LHCN-M2 (cell line): ENCODE measurements at places on chromosomes 1 and 21.

DNA sequence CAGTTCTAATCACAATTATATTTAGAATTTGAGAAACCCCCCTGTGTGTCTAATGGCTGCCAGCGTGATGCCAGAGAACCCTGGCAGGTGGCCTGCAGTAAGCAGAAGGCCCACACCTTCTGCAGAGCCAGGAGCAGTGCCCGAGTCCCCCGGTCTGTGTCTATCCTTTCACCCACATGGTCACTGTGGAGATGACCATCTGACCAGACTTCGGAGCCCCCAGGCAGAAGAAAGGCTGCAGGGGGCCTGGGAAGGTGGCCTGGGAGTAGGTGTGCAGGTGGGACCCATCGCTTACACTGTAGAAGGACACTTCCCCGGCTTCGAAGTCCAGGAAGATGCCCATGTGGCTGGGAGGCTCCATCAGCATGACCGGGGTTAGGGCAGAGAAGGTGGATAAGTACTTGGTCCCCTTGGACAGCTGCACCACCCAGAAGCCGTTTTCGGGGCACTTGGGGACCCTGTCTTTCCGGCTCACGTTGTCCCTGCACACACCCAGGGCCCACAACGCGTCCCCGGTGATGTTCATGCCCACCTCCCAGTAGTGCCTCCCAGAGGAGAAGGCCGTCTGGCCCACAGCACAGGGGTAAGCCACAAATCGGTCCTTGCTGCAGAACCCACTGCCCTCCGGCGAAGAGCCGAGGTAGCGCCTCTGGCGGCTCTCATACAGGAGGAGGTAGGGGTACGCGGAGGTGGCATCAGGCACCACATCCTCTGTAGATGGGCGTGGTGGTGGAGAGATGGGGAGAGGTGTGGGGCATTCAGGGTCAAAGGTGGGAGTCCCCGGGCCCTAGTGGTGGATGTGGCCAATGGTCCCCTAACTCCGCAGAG, 1.6 kb upstream of the TRIM11 start:
- DNase-seq = no peak

DNA sequence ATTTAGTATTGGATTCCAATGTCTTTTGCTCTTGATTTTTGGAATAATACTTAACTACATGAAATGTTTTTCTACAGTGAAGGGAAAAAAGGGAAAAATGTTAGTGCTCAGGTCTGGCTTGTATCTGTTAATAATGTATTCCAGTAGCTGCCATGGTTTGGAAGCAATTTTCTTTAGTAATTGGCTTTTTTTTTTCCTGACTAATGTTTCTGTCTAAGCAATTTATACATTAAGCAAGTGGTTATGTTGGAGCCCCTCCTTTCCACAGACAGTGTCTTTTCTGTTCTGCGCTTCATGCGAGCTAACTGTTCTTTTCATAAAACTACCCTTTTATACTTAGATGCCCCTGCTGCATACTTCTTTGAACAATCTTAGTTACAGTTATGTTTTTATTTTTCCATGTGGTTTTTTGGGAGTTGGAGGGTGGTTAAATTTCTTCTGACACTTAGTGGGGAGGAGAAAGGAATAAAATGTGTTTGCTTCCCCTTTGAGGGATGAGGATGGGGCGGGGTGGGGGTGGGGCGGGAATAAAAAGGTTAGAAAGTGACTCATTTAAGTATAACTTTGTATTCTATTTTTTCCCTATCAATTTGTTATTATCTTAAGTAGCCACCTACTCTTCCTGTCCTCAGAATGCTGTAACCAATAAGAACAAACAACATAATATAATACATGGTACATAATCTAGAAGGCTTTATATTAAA, 83.1 kb downstream of the CLIC4 start:
- DNase-seq = no peak

DNA sequence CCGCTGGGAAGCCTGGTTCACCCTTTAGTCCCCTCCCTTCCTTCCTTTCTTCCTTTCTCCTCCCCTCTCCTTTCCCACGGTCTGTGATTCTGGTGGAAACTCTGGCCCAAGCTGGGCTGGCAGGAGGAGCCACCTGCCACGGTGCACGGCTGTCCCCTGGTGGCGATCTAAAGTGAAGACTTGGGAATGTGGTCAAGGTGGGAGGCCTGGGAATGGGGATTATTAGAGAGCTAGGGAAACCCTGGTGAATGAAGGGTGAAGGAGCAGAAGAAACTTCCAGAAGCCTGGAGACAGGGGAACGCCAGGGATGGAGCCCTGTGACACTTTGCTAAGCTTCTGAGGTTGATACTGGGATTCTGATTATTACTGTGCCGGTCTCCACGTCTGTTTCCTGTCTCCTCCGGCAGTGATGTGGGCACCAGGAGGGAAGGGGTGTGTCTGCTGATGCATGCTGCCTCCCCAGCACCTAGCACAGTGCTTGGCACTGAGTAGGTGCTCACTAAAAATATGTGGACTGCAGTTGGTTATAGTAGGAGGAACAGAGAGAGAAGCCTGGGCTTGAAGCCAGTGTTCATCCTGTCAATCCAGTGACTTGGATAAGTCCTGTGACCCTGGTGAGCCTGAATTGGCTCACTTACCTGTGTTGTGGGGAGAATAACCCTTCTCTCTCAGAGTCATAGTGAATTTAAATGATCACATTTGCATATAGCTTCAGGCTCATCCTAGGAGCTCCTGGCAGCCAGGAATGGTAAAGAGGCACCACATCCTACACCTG, 71.2 kb upstream of the NBPF3 start:
- DNase-seq = peak; percentile 74

DNA sequence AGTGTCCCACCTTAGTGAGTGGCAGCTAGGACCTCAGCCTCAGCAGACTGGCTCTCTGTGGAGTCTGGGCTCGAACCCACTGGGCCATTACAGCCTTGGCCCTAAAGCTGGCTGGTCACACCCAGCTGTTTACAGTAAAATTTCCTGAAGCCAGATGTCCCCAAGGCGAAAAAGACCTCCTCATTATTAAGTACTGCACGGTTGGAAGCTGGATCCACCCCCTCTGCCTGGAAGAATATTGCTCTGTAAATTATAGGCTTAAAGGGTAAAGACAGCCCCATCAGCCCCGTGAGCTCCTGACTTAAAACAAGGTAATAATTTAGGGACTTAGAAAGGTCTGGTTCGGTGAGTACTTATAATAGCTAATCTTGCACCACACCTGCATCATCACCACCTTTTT, 30.3 kb upstream of the TMEM51 start:
- no peak for DNase-seq

- DNase-seq = no peak
Measured at GRCh38 chr1:38787041-38787440, 72.5 kb downstream of the RRAGC start.

GRCh38 chr1:174209347-174210187, 50.2 kb downstream of the RABGAP1L start:
- no peak for DNase-seq

GRCh38 chr1:177976596-177976995, 6.7 kb upstream of the SEC16B start:
- peak; percentile 55 for DNase-seq

- no peak for DNase-seq
Measured at GRCh38 chr1:21537932-21538630, 28.9 kb downstream of the ALPL start.
